Endothelial cell of coronary artery (primary cell): ENCODE measurements at places on chromosomes 12 and 14. TPM values are rescaled to one million over a fixed set of nuclear protein-coding genes. Genes with fewer than 3 reads are reported as not detected.

Gene NKX2-1
- not detected in 2 replicates for total RNA-seq

Gene TAS2R43
- 1.5 and 1.8 TPM in 2 replicates for total RNA-seq

Gene PPP4R4
- 0.85 TPM in 1 of 2 replicates, not detected in the other for total RNA-seq

Gene RNASE3
- not detected in 2 replicates for total RNA-seq

Gene DTD2
- 22.2 and 28.4 TPM in 2 replicates for total RNA-seq

Gene CAPZA3
- total RNA-seq, result not detected in 2 replicates

Gene PPP1R36
- 0.27 and 0.85 TPM in 2 replicates for total RNA-seq

Gene PLEKHD1
- under 0.01 TPM in 1 of 2 replicates, not detected in the other for total RNA-seq

Gene MGAT2
- 72.4 and 77.1 TPM in 2 replicates for total RNA-seq

Gene PTPRO
- total RNA-seq, result 0.09 TPM in 1 of 2 replicates, not detected in the other

Gene SLCO1B1
- not detected in 2 replicates for total RNA-seq

Gene SIX6
- not detected in 2 replicates for total RNA-seq

Gene OR4E2
- not detected in 2 replicates for total RNA-seq

Gene LMNTD1
- total RNA-seq, result 0.45 TPM in 1 of 2 replicates, not detected in the other

Gene OR10G2
- total RNA-seq, result not detected in 2 replicates
